Suppressor macrophage (primary cell): ENCODE measurements at places on chromosomes 3 and 15.
A peak's percentile ranks its signal among the peaks of the same experiment; 100 is the strongest.

DNA sequence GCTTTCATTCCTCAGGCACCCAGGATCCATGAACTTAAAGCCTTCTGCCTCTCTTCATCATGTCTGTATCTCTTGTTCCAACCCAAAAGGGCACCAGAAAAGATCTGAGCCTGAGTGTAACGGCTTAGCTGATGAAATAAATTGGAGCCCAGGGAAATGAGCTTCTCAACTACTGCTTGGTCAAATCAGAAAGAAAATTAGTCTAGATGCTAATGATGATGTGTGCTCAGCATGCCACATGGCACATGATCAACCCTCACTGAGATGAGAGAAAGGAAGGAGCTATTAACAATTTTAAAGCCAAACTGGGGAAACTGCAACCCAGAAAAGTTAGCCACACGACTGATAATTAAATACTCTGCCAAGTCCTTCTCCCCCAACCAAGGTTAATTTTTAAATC, 325.7 kb downstream of the CNTN3 start:
- no peak for DNase-seq

- DNase-seq = peak; percentile 37
These were observed 319 bp downstream of the LNP1 start for GRCh38 chr3:100401674-100402041.

GRCh38 chr3:159989973-159990846, 1.6 kb downstream of the IL12A start:
- no peak for DNase-seq

- DNase-seq = no peak
These were observed 226.6 kb upstream of the ROBO1 start for GRCh38 chr3:79994397-79994796.

DNA sequence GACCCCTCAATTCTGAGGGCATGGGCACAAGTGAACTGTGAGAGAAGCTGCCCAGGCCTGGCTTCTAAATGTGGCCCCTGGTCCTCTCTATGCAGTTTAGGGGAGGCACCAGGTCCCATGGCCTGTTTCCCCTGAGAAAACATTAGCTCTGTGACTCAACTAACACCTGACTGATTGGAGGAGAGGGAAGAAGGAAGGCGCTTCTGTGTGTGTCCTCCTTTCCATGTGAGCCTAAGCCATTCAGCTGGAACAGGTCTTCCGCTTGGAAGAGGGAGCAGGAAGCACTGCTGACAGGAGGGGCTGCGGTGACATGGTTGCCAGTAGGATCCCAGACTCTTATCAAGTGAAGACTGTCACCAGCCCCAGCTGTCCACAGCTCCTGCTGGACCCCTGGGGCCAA, 79.5 kb downstream of the MYLK start:
- no peak for DNase-seq

DNA sequence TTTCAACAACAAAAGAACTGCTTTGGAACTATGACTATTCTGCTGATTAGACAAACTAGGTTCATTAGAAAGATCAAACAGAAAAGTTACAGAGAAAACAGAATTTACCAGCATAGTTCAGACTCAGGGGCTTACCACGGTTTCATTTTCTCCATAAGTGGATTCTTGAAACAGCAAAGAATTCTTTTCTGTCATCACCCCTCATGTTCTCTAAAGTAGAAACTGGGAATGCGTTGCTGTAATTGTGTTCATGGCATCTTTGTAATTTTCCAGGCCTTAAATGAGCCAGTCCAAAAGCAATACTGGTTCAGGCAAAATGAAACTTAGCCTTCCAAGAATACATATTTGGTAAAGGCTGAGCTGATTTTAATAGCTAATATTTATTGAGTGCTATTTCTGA, 287.8 kb downstream of the CHL1 start:
- no peak for DNase-seq

DNA sequence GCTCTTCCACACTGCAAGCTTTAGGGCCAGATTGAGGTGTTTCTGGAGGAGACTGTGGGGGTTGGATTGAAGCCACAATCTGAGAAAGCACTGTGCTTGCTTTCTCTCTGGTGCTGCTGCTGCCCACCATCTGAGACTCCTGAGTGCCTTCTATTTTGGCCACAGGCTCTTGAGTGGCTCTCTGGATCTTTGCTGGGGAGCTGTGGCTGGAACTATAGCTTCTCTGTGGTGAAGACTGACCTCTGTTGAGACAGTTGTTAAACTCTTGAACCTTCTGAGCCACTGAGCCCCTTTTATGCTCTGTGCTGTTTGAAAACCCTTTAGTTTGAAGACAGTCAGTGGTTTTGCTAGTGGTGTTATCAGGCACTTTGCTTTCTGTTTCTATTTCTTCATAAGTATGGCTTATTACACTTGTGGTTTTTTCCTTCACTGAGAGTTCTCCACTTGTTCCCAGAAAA, 108.7 kb upstream of the TSPAN3 start:
- no peak for DNase-seq

- no peak for DNase-seq
These were observed 148.5 kb upstream of the NAALADL2 start for GRCh38 chr3:174710612-174711011.

- DNase-seq = no peak
These were observed 67.2 kb downstream of the LRRK1 start for GRCh38 chr15:100986158-100986896.

DNA sequence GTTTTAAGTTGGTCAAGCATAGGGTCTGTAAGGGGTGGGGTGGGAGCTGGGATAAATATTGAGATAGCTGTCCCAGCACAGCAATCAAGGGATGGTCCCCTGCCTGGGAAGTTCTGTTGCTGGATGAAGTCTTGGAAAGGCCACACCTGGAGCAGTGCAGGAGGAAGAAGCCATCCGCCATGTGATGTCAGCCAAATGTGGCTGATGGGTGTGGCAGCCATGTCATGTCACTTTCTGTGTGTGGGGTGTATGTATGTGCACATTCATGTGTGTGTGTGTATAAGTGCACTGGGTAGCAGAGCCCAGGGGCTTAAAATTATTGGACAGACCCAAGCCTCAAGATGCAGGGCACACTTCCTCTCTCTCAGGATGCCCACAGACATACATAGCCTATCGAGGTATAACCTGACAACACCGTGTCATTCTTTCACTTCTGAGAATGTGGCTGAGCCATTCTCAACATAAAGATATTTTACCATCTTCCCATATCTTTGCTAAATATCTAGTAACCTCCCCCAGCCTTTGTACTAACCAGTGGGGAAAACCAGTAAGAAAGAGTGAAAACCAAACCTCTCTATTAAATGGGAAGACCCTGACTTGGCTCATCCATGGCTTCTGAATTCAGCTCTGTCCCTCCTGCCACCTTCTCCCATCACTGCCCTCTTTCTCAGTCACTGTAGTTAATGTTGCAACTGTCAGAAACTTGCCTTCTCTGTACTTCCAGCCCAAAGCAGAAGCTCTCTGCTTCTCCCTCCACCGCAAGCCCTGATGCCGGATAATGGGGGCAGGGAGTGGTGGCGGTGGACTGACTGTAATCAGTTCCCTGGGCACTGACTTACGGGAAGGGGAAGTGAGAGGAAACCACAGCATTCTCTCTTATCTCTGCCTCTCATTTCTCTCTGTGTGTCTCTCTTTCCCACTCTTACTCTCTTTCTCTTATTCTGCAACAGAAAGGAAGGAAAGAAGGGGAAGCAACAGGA, 11.2 kb downstream of the TNFSF10 start:
- peak; percentile 94 for DNase-seq

GRCh38 chr3:148648685-148649352, 48.9 kb upstream of the AGTR1 start:
- no peak for DNase-seq

GRCh38 chr3:64209866-64210621, 15.2 kb downstream of the PRICKLE2 start:
- peak; percentile 1 for DNase-seq

GRCh38 chr15:63366451-63366850, 15.2 kb downstream of the CA12 start:
- DNase-seq = no peak

GRCh38 chr3:53079147-53079546, 33.3 kb upstream of the SFMBT1 start:
- DNase-seq = no peak
